ENCODE measurements at places on chromosomes 12 and 14.

DNA sequence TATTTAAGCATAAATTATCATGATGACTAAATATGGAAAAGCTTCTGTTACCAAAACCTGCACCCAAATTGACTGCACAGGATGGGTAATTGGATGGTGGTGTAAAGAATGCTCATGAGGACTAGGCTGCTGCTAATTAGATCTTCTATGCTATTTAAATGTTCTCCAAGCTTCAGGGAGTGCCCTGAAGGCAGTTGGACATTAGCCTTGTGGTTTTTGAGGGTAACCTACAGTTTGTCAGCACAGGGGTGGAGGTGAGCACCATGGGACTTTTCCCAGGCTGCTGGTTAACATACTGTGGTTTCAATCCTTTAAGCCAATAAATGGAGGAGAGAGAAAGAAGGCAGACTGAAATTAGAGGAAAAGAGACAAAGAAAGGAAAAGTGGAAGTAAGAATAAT lies 145.0 kb downstream of the WIF1 start:
- no peak for DNase-seq

DNA sequence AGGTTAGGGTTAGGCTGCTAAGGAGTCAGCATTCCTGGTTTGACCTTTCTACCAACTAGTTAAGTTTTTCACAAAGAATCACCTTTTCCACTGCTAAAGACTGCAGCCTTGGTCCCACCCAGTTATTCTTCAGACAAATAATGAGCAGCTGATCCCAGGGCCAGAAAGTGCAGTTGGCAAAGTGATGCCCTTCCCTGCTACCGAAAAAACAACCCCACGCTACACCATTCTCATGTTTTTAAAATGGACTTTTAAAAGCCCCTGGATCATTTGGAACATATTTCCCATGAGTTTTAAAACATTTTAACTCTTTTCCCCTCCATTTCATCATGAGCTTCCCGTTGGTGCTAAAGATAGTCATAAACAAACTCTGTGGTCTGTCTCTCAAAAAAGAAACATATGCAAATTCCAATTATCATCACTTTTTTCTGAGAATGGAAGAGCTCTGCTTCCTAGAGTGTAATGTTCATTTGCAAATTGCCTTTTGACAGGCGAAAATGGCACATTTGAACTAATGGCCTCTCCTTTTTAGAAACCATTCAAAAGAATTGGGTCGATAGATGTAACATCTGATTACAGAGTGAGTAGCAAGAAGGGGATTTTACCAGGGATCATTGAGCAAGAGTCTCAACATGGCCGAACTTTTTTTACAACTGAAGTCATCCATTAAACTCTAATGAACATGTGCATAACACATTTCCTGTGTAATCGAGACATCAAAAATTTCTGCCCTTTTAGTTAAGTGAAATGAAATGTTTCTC lies 129.3 kb upstream of the RAP1B start:
- no peak for DNase-seq

- DNase-seq, result peak; percentile 52
Observed at GRCh38 chr12:41932470-41932991, 212.1 kb downstream of the GXYLT1 start.

DNA sequence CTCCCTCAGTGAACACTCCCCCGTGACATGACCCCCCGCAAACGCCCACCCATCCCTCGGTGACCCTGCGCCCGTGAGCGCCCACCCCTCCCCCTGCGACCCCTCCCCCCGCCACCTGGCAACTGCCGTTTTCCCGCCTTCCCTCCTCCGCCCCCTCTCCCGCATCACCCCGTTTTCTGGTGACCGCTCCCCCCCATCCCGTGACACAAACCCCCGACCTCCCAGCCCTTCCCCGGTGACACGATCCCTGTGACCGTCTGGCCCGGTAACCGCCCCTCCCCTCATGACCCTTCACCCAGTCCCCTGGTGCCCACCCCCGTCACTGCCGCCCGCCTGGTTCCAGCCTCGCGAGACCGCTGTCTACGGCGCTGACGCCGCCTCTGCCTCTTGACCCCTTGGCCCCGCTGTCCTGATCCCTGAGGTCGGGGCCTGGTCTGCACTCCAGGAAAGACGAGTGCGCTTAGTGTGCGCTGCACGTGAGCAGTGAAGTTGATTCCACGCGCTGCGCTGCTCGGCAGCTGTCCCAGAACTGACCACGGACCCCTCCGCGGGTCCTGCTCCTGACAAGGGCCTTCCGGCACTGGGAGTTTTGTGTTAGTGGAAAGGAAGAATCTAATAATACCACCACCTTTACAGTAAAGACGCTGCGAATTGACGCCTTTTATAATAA lies 59.4 kb downstream of the DDX51 start:
- peak; percentile 57 for DNase-seq

DNA sequence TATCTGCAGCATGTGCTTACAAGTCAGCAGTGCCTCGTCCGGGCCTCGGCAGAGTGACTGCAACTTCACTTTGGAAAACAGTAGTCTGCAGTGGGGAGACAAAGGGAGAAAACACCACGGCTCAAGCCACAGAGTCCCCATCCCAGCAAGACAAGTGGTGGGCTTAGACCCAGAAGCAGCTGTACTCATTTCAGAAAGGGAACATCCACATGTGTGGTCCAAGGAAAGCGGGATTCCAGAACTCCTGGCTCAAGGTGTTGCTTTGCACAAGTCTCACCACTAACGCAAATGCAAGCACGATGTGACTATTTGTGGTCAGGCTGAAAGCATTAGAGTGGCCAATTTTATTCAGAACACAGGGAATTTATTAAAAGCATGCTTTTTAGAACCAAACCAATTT lies 198.3 kb downstream of the TTC7B start:
- DNase-seq, result no peak

GRCh38 chr12:67355428-67356379 lies 86.5 kb downstream of the CAND1 start:
- no peak for DNase-seq

DNA sequence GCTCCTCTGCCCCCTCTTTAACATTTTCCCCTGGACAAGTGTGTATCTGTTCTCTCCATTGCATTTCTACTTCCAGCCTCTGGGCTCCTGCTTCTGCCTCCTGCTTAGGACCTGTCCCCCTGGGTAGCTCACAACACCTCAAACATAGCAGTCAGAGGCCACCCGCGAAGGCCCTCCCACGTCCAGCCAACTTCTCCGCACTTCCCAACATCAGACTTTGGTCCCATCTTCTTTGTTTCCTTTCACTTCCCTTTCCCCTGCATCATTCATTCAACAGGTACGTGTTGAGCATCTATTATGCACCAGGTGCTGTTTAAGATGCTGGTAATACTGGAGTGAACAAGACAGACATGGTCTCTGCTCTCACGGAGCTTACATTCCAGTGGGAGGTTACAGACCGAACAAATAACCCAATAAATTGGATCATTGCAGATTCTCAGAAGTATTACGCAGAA lies 3.1 kb downstream of the C12orf57 start:
- DNase-seq, result no peak

DNA sequence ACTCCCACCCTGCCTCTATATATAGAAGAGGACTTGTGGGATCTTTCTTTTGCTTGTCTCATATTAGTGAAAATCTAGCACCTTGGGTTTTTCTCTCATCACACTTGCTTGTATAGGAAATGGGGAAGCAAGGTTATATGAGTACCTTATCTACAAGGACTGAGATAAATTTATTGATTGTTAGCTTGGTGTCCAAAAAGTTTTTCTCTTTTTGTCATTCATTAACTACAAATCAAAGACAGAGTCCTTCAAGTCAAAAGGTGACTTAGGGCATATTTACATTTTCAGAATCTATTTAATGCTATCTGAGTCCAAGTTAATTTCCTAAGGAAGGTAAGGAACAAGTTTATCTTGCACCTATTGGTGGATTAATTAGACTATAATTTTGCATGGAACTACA lies 92.7 kb downstream of the SNAPC1 start:
- DNase-seq, result no peak

DNA sequence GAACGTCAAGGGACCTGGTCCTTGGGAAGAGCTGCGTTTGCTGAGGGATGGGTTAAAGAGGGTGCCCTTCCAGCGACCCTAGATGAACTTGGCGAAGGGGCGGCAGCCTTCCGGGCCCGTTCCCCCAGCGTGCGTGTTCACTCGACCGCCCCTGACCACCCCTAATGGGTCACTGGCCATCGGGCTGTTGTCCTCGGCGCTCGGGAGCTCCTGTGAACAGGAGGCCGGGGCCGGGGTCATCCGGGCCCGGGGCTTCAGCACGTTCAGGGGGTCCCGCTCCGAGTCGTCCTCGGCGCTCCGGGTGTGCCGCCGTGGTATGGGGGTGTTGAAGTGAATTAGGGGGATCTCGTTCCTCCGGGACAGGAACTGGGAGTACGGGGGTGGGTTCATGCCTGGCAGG lies 9.2 kb downstream of the FGF23 start:
- no peak for DNase-seq

DNA sequence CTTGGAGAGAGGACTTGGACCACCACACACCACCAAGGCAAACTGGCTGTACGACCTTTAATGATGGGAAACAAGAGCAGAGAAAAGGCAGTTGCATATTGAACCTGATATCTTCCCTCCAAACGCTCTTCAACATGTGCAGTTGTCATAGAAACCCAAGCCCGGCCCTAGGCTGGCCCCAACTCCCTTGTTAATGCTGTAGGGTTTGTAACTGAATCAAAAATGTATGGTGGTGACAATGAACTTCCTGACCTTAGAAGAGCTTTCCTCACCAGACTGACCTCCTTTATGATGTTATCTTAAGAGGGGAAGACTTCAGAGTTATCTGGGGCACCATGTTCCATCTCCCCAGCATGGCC lies 12.3 kb downstream of the APOLD1 start:
- DNase-seq, result no peak

- DNase-seq, result no peak
Observed at GRCh38 chr14:80565001-80565400, 353.7 kb upstream of the DIO2 start.

GRCh38 chr14:59474172-59474571 lies 9.0 kb upstream of the GPR135 start:
- no peak for DNase-seq

DNA sequence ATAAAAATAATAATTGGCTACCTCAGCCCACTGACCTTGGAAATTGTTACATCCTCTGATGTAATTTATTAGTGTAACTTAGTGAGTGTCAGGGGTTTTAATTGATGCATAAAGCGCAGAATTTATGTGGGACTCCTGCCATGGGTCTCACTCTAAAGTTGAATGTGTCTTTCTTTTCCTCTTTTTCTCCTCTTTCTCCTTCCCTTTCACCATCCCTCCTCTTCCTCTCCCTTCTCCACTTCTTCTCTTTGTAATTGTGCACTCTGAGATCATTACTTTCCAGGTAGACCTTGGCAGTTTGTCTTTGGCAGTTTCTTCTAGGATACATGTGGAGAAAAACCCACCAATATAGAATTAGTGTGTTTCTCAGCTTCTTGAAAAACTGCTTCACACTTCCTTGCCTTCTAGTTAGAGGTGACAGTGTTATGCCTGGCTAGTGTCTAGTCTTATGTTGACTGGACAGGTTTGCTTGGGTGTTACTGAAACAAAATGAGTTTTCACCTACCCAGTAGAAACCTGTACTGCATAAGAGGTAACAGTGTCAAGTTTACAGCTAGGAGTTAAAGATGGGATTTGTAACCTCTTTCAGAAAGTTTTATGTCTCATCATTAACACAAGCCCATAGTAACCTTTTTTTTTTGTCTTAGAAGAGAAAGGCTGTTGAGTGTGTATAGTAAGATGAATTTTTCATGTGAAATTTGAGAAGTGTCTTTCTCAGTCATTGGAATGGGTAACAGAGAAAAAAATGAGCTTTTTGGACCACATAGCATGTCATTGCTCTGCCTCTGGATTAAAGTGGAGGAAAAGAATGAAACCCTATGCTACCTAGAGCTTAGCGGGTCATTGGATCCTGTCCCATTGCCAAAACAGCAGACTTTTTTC lies 18.6 kb downstream of the PELI2 start:
- DNase-seq, result no peak

Measured in CD4-positive, alpha-beta T cell treated with Interferon gamma for 1 hour (primary cell).